NCI-H774 (cell line): ENCODE measurements at places on chromosomes 13 and 19.
A peak's percentile ranks its signal among the peaks of the same experiment; 100 is the strongest.

- no peak for DNase-seq
Measured at GRCh38 chr19:23070353-23071146, 46.3 kb upstream of the ZNF730 start.

DNA sequence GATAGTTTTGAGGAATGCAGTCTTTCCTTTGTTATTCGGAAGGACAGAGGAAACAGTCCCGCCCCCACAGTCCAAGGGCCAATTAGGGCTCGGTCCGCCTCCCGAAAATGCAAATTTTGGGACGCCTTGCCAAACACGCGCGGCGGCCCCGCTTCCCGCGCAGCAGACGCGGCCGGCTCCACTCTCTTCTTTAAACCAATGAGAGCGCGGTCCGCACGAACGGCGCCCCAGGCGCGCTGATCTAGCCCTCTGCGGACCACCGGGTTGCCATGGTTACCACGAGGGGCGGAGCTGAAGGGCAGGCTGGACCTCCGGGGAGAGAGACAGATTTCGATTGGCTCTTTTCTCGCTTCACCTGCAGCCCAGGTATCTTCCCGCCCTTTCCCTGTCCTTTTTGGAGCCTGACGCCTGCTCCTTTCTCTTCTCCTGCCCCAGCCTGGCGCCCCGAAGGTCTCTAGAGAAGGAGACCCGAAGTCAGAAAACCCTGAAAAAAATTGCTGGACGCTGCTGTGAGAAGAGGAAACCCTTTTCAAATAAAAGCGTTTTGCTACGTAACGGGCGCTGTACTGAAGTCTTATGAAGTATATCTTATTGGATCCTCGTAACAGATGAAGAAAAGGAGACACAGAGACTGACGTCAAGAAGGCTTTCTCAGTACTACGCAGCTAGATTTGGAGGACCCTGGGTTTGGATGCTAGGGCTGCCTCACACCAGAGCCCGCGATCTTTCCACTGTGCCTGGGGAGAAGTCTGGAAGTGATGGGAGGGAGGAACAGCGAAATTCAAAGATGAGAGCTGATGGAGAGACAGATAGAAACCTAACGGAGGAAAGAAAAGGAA is 2.0 kb downstream of the PTH2 start:
- peak; percentile 26 for DNase-seq

DNA sequence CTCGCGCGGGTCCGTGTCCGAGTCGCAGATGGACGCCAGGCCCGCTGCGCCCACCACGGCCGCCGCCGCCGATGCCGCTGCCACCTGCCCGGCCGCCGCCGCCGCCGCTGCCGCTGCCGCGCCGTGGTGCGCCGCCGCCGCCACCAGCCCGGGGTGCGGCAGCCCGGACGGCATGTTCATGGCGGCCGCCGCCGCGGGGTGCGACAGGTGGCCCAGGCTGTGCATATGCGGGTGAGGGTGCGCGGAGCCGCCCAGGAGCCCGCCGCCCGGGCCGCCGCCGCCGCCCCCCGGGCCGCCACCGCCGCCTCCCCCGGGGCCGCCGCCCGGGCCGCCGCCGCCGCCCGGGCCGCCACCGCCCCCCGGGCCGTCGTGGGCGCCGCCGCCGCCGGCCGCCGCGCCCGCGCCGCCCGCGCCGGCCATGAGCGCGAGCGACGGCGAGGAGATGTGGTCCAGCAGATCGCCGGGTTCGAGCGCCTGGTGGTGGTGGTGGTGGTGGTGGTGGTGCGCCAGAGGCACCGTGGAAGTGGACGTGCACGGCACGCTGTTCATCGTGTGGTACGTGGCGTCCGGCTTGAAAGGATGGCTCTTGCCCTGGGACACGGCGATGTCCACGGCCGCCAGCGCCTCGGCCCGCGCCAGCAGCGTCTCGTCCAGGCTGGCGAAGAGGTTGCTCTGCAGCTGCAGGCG is 1.3 kb downstream of the POU4F1 start:
- no peak for DNase-seq

DNA sequence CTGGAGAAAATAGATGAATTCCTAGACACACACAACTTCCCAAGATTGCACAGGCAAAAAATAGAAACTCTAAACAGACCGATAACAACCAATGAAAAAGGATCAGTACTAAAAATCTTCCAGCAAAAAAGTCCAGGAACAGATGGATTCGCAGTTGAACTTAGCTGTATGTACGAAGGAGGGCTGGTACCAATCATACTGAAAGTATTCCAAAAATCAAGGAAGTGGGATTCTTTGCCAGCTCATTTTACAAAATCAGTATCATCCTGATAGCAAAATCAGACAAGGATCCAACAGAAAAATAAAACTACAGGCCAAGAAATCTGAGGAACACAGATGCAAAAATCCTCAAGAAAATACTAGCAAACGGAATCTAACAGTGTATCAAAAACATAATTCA is 6.5 kb upstream of the LILRB2 start:
- DNase-seq = no peak

GRCh38 chr19:10291554-10292205 is 1.9 kb downstream of the ICAM5 start:
- no peak for DNase-seq

DNA sequence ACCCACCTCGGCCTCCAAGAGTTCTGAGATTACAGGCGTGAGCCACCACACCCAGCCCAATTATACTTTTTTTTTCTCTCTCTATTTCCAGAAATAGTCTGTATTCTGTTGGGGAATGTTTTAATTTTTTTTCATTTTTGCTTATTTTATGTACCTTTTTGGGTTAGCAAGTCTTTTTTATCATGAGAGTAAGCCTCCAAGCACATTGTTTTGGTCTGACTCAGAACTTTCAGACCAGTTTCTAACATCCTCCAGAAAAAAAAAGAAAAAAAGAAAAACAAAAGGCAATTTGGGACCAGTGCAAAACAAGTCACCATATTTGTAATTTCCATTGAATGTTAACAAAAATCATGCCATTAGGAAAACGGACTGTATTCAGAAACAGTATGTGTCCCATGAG is 1465.5 kb downstream of the SLITRK5 start:
- no peak for DNase-seq

DNA sequence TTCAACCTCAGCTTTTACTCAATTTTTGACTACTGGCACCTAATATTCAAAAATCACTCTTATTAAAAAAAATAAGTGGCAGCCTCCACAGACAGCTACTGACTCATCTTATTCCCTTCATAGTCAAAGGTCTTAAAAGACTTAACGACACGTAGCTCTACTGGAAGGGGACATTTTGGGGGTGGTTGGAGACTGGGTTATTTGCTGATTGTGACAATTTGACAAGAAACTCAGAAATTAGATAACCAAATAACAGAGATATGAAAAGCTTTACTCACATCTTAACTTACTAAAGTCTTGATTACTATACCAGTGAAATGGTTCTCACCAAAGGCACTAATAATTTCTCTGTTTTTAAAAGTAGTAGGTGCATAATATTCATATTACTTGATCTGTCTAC is 25.7 kb downstream of the UGGT2 start:
- no peak for DNase-seq

GRCh38 chr13:40386586-40386985 is 279.9 kb downstream of the FOXO1 start:
- DNase-seq = no peak

GRCh38 chr13:106140476-106140875 is 395.0 kb downstream of the EFNB2 start:
- no peak for DNase-seq

GRCh38 chr19:48319647-48320541 is 5.5 kb upstream of the EMP3 start:
- DNase-seq = peak; percentile 57

DNA sequence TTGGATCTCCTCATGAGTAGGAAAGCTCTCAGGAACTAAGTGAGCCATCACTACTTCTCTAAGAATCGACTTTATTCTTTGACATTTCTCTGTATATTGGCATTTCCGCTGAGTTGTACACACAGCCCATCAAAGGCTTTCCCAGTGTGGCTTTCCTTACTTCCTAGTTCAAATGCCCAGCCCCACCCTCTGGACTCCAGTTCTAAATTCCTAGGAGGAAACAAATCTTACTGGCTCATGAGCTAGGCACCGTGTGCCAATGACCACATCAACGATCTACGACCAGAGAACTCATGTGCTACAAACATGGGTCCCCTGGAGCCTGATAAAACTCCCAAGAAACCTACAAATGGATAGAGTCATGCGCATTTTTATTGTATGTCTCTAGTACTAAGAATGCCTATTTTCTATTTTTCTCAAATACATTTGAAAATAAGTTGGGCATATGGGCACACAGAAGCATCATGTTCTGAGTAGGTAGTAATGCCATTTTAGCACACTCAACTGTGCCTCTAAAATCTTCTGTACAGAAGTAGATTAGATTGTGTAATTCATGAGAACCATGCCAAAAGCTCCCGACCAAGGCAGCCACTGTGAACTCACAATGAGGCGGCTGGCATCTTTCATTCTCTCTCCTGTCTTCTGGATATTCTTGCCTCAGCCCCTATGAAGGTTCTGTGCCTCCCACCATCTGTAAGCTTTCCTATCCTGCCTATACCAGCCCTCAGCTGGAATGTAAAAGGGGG is 10.5 kb upstream of the RAP2A start:
- DNase-seq = no peak

DNA sequence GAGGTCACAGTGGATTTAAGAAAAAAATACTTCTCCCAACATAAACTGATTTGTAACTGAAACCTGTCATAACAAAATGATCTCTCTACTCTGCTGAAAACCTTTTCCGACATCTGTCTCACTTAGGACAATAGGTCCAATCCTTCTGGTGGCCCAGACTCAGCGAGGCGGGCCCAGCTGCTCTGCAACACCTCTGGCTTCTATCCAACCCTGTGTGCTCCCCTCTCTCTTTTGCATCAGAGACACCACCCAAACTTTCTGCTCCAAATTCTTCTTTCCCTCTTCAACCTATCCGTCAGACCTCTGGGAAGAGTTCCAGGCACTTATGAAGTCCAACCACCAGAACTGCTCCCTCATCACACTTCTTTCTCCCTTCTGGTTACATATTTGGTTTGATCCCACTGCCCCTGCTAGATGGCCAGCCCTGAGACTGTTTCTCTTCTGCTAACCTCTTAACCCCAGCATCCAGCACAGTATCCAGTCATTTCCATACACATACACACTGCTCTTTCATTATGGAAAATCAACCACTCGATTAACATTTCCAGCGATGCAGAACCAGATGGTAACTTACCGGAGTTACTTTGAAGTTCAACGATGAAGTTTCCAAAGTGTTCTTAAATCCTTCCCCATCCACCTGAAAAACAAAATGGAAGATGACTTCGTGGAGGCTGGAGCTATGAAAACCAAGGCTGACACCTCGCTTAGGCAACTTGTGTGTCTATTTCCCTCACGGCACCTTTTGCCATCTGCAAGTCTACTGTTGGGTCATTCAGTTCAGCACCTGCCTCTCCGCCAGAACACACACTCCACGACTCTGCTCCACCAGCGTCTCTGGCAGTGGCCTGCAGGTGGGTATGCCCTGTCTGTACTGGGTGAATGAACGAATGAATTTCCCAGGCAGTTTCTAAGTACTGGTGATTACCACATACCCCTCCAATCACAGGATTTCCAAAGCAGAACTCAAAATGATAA is 9.4 kb downstream of the SAFB2 start:
- no peak for DNase-seq

GRCh38 chr13:67223024-67223423 is 7.1 kb downstream of the PCDH9 start:
- DNase-seq = no peak

DNA sequence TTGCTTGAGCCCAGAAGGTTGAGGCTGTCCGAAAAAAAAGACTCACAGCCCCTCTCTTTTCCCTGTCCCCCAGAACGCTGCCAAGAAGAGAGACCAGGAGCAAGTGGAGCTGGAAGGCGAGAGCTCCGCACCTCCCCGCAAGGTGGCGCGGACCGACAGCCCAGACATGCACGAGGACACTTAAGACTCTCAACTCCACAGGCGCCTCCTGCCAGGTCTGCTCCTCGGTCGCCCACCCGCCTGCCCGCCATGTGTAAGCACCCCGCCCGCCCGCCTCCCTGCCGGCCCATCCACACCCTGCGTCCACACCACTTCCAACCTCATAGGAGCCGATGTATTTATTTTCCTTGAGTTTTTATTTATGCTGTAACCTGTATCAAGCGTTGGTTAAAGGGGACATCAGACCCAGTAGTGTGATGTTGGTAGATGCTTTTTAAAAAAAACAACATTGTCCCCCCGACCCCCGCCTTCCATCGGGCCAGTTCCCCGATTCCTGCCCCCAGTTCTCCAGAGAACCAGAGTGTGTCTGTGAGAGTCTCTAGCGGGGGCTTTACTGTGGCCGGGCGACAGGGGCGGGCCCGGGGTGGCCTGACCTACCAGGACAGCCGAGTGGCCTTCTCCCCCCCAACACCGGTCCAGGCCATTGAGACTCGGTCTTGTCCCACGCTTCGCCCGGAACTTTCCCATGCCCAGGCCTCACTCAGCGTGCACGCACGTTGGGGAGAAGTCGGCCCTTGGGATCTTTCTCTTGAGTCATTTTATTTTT is 10.3 kb downstream of the DDA1 start:
- no peak for DNase-seq

- no peak for DNase-seq
Measured at GRCh38 chr13:95115525-95115924, 185.7 kb downstream of the ABCC4 start.

- no peak for DNase-seq
Measured at GRCh38 chr19:48627865-48628314, 8.6 kb downstream of the SPHK2 start.

GRCh38 chr13:56400774-56401173 is 739.9 kb upstream of the PRR20A start:
- DNase-seq = no peak
